GM12878 (cell line): ENCODE measurements at places on chromosomes 5 and 9. TPM values are rescaled to one million over a fixed set of nuclear protein-coding genes. Genes with fewer than 3 reads are reported as not detected.

Gene SRD5A1
- total RNA-seq = 13.9 and 20.1 TPM in 2 replicates

Gene HBEGF
- total RNA-seq = 2.6 and 2.7 TPM in 2 replicates

- DNase-seq = no peak
Measured at GRCh38 chr5:33370466-33370859, 70.3 kb upstream of the TARS1 start.

Gene PCDHGA10
- total RNA-seq = 1.8 and 1.9 TPM in 2 replicates

DNA sequence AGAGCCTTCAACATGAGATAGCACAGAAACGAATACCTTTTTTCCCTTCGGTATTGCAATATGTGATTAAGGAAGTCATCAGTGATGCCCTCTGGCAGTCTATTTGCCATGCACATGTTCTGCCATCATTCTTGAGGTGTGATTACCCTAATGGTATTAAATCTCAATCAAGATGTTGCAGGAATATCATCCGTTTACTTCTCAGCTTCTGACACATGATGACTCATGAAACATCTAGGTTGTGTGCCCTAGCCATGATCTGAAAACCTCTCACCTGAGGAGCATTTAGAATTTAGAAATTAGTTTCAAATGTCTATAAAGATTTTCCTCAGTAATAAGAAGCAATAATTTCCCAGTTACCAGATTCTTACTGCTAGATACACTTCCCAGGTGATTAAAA is 209.1 kb downstream of the ADGRV1 start:
- no peak for DNase-seq

- DNase-seq = no peak
Measured at GRCh38 chr9:77882294-77882693, 149.3 kb downstream of the GNAQ start.

Gene ARHGEF37
- 1.1 and 1.2 TPM in 2 replicates for total RNA-seq
